Activated CD4-positive, alpha-beta T cell treated with anti-CD3 and anti-CD28 coated beads, Interleukin-2, amount 50 U/mL, for 48 hours (primary cell): ENCODE measurements at places on chromosomes 12 and 14.

GRCh38 chr14:69096781-69097475 lies 56.0 kb downstream of the DCAF5 start:
- DNase-seq: no peak

DNA sequence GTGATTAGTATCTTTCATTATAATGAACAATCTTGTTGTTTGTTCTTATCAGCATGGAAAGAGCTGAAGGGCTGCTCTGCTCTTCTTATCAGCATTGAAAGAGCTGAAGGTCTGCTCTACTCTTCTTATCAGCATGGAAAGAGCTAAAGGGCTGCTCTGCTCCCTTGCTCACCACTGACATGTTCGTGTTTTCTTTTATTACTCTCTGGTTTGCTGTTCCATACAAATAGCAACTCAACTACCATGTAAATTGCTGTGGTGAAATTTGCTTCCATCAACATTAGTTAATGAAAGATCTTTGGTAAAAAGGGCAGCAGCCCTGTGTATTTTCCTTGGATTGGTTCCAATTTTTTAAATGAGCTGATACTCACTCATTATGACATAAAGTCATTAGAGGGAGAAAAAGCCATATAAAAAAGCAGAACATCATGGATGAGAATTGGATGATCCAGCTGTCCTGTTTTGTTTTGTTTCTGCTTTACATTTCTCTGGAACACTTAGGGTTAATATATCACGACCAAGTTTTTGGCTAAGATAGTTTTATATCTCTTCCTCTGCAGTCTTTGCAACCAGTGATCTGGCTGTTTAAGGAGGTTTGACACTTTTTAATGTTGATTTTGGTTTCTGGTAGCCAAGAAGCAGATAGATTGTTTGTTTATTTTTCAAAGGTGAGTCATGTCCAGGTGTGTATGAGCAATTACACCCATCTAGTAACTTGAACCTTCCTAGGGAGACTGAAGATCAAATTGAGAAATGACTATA lies 356.6 kb downstream of the CEP128 start:
- no peak for DNase-seq

GRCh38 chr14:94113908-94114588 lies 3.5 kb downstream of the IFI27 start:
- no peak for DNase-seq

- no peak for DNase-seq
Observed at GRCh38 chr14:29311983-29312382, 545.4 kb downstream of the FOXG1 start.

- DNase-seq: peak; percentile 69
Observed at GRCh38 chr14:88168498-88169165, 154.4 kb downstream of the KCNK10 start.

DNA sequence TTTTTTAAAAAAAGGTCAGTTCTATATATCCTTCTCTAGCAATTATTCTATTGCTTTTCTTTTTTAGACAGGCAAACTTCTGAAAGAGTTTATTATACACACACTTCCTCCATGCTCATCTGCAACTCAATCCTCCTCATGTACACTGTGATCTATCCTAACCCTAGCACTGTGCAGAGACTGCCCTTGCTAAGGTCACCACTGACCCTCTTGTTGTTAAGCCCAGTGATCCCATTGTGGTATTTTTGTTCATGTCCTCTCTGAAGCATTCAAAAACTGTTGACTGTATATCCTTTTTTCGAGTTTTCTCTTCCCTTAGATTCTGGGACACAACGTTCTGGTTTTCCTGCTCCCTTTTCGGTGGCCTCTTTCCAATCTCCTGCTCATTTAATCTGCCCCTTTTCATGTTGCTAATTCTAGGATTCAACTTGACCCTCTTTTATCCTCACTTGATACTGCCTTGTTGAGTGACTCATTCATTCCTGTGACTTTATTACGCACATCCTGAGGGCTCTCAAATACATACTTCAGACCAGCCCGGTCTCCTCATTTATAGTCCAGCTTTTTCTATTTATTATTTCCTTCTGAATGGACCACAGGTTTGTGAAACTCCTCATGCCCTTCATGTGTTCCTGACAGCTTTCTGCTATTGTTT lies 53.9 kb upstream of the PTPRB start:
- DNase-seq: no peak

GRCh38 chr12:48580831-48581230 lies 11.0 kb upstream of the LALBA start:
- no peak for DNase-seq
